ENCODE measurements at places on chromosomes 4 and X. TPM values are rescaled to one million over a fixed set of nuclear protein-coding genes. Genes with fewer than 3 reads are reported as not detected.

Gene ERCC6L
- 3.0 TPM for total RNA-seq

Gene LDB2
- not detected for total RNA-seq

Gene CT45A3
- not detected for total RNA-seq

Gene IL15
- total RNA-seq: not detected

Gene TBX22
- not detected for total RNA-seq

Gene MAGEB1
- total RNA-seq: not detected
